ENCODE measurements at places on chromosomes 4 and X. TPM values are rescaled to one million over a fixed set of nuclear protein-coding genes. Genes with fewer than 3 reads are reported as not detected.

GRCh38 chrX:101462892-101463291, 22.4 kb upstream of the ARMCX4 start:
- no peak for DNase-seq

GRCh38 chr4:10164877-10165283, 48.3 kb upstream of the WDR1 start:
- no peak for DNase-seq

- no peak for DNase-seq
Observed at GRCh38 chr4:139676913-139677585, 11.4 kb downstream of the MGST2 start.

DNA sequence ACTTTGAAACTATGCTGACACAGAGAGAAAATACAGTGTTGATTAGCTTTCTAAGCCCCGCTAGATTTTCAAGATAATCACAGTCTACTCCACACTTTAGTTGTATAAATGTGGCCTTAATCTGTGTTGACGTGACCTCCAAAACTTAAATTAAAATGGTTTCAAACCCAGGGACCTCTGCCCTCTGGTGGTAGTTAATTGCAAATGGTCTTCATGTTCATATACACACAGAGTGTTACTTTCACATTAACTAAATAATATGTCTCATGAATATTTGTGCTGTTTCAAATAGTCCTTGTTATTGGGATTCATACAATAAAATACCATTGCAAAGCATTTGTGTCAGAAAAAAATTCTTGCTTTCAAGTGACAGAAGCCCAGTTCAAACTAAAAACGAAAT, 64.3 kb downstream of the TASL start:
- DNase-seq, result no peak

DNA sequence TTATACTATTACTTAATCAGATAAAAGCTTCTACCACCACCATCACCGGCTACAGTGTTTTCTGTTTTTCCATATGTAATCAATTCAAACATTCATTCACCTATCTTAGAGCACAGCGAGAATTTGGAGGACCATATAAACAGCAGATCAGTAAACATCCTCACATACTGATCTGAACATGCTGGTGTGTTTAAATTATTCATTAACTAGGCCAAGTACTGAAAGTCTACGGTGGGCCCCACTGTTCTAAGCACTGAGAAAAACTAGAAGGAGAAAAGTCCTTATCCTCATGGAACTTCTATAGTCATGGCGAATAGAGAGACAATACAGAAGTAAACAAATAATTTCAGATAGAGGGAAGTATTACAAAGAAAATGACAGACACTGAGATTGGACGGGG, 176.6 kb downstream of the NR3C2 start:
- no peak for DNase-seq

DNA sequence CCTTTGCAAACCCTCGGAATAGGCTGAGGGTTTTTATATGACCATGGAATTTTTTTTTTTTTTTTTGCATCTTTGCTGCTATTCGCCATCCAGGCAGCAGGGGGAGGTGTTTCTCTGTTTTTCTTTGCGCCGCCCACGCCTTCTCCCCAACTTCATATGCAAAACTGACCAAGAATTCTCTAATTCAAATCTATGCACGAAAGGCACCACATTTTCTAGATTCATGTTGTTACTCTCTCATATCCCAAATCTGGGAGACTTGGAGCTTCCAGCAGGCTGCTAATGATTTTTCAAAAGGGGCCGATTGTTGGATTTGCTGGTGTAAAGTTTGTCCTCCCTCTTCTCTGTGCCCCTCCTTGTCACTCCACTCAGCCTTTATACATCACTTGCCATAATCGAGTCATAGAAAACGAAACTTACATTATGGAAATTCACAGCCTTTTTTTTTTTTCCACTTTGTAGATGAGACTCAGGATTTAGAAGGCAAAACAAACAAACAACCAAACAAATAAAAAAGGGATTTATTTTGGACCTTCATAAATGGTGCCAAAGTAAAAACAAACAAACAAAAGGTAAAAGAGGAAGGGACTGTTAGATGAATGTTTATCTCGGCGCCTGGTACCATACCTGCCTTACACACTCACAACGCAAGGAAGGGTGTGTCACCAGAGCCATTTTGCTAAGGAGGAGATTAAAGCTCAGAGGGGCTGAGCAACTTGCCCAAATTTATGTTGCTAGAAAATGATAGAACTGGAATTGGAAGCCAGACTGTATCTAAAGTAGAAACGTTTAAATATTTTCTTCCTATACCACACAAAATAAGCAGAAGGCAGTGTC, 29.3 kb upstream of the BOD1L1 start:
- peak; percentile 38 for DNase-seq

DNA sequence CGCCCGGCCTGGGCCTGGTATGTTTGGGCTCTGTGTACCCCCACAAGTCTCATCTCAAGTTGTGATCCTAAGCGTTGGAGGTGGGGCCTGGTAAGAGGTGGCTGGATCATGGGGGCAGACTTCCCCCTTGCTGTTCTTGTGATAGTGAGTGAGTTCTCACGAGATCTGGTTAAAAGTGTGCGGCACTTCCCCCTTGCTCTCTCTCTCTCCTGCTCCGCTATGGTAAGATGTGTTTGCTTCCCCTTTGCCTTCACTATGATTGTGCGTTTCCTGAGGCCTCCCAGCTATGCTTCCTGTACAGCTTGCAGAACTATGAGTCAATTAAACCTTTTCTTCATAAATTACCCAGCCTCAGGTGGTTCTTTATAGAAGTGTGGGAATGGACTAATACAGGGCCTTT, 53.0 kb downstream of the CHST7 start:
- DNase-seq, result no peak

- DNase-seq, result no peak
Observed at GRCh38 chr4:106418444-106418843, 49.9 kb upstream of the GIMD1 start.

GRCh38 chr4:107988763-107989035, 990 bp upstream of the HADH start:
- no peak for DNase-seq

GRCh38 chrX:50442426-50443116, 28.1 kb downstream of the DGKK start:
- DNase-seq, result no peak

DNA sequence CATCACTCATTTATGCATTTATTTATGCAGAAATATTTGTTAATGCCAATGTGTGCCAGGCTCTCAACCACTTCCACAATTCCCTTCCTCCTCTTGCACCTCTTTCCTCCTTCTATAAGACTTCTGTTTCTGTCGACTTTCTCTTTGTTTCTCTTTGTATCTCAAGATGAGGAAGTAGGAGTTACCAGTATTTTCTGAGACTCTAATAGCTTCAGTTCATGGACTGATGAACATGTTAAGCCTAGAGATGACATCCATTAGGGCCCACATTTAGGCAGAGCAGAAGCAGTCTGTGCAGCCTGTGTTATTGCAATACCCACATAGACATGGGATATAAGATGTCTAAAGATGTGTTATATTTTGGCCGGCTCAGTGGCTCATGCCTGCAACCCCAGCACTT, 241.8 kb upstream of the SMIM31 start:
- DNase-seq, result no peak

DNA sequence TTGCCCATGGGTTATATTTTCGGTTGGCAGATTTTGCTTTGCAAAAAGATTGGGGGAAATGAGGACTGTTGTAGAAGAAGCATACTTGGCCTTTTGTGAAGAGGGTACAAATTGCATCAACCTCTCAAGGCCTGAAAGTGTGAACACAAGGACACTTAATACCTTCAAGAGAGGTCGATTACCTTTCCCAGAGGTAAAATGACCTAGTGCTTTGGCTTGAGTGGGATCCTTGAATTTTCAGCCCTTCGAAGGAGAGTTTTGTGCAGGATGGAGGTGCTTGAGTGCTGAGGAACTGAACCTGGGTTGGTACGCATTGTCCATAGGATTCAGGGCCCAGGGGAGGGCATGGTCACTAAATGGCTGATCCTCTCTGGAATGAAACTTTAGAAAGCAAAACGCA, 27.6 kb upstream of the NKAP start:
- DNase-seq, result no peak

DNA sequence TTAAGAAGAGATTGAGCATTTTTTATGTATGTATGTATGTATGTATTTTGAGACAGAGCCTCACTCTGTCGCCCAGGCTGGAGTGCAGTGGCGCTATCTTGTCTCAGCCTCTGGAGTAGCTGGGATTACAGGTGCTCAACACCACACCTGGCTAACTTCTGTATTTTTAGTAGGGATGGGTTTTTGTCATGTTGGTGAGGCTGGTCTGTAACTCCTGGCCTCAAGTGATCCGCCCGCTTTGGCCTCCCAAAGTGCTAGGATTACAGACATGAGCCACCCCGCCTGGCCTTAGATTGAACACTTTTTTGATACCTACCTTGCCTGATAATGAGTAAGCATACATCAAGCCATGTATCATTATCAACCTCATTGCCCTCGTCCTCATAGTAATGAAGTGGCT, 2.7 kb downstream of the N4BP2 start:
- DNase-seq, result no peak

- no peak for DNase-seq
Observed at GRCh38 chr4:184846531-184846930, 20.8 kb upstream of the ACSL1 start.

- no peak for DNase-seq
Observed at GRCh38 chrX:114581528-114582263, 2.2 kb upstream of the HTR2C start.

- no peak for DNase-seq
Observed at GRCh38 chrX:52424656-52425055, 55.8 kb downstream of the XAGE2 start.

- no peak for DNase-seq
Observed at GRCh38 chrX:101357166-101357795, 8.7 kb upstream of the TIMM8A start.

DNA sequence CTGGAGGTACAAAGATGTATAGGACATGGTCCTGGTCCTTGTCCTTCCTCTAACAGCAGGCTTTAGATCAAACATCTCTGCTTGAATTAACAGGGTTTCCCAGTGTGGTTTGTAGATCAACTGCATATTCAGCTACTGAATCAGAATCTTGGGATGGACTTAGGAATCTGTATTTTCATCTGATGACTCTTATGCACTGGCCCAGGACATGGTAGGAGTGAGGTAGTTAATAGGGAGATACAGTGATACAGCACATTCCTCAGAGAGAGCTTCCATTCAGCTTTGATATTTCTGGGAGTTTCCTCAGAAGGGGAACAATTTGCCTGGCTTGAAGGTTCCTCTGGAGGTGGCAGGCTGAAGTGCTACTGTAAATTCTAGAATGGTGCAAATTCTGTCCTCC, 203.1 kb downstream of the LARP7 start:
- DNase-seq, result no peak

Gene VMA21
- 26.0 TPM for total RNA-seq

Gene SH3BGRL
- 66.6 TPM for total RNA-seq

Gene LRRC66
- total RNA-seq, result 0.15 TPM

Gene CT55
- not detected for total RNA-seq

Gene CPE
- total RNA-seq, result not detected

Gene BANK1
- 0.54 TPM for total RNA-seq

Gene LRIT3
- 0.34 TPM for total RNA-seq

Gene PHOX2B
- not detected for total RNA-seq

Gene BBS12
- 1.7 TPM for total RNA-seq

Gene SYN1
- total RNA-seq, result 0.65 TPM

Gene TMPRSS11A
- total RNA-seq, result not detected
